NCI-H1436 treated with DMSO at 0.1 percent for 48 hours (cell line): ENCODE measurements at places on chromosomes 7 and 10.

DNA sequence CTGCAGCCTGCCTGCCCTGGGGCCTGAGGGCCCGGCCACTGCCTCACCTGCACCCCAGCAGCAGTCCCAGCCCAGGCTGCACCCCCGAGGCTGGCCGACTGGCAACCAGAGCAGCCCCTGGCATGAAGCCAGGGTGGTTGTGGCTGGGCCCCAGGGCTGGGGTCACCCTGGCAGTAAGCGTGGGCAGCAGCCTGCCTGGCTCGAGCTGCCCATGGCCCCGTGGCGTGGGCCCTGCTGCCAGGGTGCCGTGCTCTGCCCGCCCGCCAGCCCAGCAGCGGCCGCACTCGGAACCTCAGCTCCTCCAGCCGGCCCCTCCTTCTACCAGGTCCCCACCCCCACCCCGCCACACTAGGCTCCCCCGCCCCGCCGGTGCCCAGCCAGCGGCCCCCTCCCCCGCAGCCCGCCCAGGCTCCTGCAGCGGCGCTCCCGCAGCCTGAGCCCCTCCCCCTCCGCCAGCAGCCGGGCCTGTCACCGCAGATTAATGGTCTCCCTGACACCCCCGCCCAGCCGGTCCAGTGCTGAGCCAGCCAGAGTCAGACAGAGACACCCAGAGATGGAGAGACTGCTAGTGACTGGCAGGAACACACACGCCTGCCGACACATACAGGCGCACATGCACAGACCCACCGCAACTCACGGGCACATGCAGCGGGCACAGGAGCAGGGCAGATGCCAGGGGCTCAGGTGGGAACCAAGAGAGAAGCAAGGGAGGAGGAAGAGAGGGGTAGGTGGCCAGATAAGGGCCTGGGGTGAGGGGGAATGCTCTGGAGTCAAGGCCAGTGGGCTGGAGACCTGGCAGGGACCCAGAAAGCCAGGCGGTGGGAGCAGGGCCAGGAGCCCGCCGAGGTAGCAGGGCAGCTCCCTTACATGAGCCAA lies 22.4 kb downstream of the KCNH2 start:
- DNase-seq = no peak

- no peak for DNase-seq
Measured at GRCh38 chr10:71213127-71213621, 804 bp downstream of the UNC5B start.

DNA sequence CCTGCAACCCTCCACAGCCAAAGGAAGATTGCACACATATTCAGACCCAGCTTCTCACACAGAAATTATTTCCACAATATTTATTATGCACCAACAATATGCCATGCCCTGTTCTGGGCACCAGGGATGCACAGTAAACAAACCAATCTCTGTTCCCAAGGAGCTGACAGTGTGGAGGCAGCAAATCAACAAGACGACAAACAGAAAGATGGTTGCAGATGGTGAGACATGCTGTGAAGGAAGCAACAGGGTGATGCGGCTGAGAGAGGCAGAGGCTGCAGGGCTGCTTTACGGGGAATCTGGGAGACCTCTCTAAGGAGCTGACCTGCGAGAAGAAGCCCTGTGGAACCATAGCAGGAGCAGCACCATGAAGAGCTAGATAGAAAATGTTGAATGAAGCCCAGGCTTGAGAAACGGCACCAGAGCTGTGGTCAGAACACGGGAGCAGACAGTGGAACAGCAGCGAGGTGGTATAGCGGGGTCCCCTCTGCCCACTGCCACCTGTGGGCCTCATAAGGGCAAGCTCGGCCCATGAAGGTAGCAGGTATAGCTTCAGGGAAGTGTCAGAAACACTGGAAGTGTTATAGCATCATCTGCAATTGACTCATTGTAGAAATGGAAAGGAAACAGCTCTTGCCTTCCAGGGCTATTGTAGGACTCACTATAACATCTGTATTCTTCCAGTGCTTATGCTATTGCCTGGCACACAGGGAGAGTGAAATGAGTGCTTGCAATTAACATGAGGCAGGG lies 17.4 kb downstream of the RBP3 start:
- no peak for DNase-seq

DNA sequence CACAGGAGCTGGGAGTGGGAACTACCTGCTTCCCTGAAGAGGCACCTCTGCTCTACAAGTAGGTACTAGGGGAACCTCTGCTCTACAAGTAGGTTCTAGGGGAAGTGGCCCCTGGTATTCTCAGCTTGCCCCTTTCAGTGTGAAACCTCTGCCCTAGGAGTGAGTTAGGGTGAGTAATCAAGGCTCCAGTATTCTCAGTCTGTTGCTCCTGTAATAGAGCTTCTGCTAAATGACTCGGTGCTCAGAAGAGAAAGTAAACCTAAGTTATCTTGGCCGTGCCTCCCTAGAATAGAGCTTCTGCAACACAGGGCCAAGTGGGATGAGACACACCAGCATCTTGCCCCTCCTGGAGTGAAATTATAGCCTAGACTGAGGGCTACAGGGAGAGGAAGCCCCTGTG lies 13.4 kb upstream of the RASSF4 start:
- DNase-seq = no peak

DNA sequence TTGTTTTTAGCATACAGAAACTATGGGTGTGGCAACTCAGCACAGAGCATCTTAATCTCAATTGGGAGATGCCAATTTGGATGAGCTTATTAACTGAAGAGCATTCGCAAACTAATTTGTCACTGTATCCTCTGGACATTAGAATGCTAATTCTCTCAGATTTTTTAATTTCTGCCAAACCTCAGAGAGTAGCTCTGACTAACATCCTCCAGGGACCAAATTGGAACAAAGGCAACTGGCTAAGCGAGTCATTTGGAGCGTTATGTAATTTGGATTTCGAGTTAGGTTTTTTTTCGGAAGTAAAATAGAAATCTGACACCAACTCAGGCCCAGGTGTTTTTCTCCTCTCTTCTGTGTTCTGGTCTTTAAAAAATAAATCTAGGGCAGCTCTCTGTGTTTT lies 201.9 kb downstream of the BMPER start:
- peak; percentile 75 for DNase-seq

- DNase-seq = no peak
Measured at GRCh38 chr7:159016591-159016990, 128.1 kb downstream of the VIPR2 start.

- DNase-seq = no peak
Measured at GRCh38 chr7:103990991-103991390, 1.5 kb upstream of the RELN start.

GRCh38 chr7:121941830-121942229 lies 68.9 kb downstream of the PTPRZ1 start:
- no peak for DNase-seq

DNA sequence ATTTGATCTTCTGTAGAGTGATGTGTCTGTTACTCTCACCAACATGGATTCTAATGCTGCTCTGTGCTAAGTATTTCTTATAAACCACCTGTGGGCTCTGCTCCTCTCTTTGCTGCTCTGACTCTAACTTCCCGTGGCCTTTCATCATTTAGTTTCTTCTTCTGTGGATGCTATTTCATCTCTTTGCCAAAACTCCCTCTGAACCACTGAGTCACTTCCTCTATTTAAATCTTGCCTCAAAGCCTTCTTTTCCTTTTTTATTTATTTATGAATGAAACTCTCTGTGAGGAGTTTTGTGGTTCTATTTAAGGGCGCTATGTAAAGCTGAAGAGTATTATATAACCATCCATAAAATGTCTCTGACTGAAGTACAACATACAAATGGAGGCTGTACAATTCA lies 538.5 kb downstream of the SUGCT start:
- DNase-seq = no peak

DNA sequence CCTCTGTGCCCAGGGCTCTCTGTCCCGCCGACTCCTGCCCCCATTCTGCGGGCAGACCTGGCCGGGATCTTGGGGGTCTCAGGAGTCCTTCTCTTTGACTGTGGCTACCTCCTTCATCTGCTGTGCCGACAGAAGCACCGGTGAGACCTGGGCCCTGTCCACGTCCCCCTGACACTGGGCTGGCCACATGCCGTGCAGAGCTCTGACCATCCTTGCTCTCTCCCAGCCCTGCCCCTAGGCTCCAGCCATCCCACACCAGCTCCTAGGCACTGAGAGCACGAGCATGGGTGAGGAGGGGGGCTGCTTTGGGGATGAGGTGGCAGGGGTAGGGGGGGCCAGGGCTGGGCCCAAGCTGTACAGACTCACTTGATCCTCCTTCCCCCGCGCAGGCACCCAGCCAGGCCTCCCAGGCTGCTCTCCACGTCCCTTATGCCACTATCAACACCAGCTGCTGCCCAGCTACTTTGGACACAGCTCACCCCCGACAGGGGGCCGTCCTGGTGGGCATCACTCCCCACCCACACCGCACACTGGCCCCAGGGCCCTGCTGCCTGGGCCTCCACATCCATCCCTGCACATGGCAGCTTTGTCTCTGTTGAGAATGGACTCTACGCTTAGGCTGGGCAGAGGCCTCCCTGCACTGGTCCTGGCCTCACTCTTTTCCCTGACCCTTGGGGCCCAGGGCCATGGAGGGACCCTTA lies 4.8 kb upstream of the PILRB start:
- no peak for DNase-seq

- DNase-seq = no peak
Measured at GRCh38 chr10:131972474-131973071, 9.2 kb downstream of the BNIP3 start.
